T-helper 22 cell (primary cell): ENCODE measurements at places on chromosomes 6 and 20.

GRCh38 chr6:151624900-151625536, 131.2 kb downstream of the CCDC170 start:
- no peak for DNase-seq

DNA sequence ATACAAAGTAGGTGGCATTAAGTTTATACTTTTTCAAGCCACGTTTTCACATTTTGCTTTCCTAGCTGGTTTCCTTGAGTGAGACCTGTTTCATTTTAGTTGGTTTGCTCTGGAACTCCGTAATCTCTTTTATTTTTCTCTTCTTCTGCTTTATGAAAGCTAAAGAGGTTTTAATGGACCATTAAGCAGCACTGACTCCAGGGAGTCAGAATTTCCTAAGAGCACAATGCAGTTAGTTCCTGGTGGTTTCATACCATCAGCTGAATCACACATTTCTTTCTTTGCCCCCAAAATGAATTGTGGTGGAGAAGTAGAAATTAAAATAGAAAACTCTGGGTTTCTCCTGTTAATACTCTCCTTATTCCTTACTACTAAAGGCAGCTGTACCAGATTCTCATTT, 3.4 kb downstream of the OPN5 start:
- DNase-seq: no peak

GRCh38 chr6:1473166-1473565, 83.8 kb downstream of the FOXF2 start:
- no peak for DNase-seq

DNA sequence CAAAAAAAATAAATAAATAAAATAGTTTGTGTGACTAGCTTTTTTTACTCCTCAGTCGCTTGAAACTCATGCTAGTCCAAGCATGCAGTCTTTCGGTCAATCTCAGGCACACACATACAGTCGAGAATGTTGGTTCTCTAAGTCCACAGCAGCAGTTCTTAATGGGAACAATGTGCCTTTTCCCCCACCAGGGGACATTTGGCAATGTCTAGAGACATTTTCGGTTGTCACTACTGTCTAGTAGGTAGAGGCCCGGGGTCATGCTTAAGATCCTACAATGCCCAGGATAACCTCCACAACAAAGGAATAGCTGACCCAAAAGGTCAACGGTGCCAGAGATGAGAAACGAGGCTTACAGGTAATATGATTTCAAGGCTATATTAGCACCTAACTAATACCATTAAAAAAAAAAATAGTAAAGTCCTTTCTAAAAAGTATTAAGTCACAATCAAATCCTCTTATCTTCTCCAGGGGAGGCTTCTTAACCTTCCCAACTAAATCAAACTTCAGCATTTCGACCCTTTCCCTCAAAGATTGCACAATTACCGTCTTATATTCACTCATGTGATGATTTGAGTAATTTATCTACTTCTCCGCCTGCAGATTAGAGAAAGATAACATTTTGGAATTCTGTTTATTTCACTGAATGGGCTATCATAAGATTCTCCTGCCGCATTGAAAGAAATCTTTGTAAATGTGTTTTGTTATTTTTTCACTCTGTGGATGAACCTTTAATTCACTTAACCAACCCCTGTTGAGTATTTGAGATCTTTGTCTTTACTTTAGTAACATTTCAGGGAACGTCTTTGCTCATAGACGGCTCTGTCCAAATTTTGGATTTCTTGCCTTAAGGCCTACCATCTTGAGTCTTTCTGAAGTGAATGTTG, 8.1 kb upstream of the SALL4 start:
- no peak for DNase-seq

- no peak for DNase-seq
Measured at GRCh38 chr6:149438855-149439254, 38.8 kb downstream of the SUMO4 start.

DNA sequence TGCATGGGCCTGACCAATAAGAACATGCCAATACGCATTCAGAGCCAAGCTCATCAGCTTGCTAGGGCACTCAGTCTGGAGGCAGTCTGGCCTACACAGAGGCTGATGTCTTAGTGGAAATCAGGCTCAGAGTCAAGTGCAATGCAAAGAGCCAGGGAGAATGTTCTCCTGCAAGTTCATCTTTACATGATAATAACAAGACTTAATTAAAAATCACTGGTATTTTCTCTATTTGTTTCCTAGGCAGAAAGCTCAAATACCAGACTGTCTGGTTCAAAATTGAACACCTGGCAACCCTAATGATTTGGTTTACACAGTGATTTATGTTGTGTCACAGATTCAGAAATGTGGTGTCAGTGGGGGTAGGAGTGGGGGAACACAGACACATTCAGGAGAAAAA, 689.3 kb upstream of the FLRT3 start:
- DNase-seq: no peak
